ENCODE measurements at places on chromosomes 2 and 18.

DNA sequence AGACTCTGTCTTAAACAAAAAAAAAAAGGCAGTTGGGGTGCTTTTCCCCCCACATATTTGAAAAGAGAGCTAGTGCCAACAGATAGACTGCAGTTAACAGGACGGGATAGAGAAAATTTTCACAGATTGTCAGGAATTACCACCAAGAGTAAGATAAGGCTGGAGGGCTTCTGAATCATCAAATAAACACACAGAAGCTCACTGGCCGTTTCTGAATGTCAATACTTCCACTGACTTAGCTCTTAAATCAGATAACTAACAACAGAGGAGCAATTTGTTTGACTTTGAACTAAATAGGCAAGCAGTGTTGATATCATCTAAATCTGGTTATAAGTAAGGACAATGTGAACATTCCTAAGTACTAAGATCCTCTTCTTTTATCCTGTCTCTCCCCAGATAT, 34.7 kb downstream of the PIEZO2 start:
- no peak for DNase-seq

DNA sequence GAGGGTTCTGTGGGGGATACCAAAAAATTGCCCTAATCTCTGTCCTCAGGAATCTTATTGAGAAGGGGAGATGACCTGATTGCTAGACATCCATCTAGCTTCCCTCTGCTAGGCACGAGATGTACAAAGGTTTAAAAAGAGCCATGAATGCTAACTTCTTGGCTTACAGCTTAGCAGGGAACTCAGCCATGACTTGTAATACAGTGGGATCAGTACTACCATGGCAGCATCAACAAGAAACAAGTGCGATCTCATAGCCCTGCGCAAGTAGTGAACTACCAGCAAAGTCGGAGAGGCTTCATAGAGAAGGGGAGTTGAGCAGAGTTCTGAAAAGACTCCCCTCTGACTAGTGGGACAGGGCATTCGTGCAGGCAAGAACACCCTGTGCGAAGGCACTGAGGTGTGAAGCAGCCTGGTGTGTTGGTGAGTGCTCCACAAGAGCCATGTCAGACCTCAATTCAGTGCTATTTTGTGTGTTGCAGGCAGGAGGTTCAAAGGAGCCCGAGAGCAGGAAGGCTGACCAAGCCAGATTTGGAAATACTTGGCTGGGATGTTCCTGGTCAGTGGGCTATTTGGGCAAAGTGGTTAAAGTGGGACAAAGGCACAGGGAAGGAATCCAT, 130.0 kb downstream of the FMNL2 start:
- no peak for DNase-seq

DNA sequence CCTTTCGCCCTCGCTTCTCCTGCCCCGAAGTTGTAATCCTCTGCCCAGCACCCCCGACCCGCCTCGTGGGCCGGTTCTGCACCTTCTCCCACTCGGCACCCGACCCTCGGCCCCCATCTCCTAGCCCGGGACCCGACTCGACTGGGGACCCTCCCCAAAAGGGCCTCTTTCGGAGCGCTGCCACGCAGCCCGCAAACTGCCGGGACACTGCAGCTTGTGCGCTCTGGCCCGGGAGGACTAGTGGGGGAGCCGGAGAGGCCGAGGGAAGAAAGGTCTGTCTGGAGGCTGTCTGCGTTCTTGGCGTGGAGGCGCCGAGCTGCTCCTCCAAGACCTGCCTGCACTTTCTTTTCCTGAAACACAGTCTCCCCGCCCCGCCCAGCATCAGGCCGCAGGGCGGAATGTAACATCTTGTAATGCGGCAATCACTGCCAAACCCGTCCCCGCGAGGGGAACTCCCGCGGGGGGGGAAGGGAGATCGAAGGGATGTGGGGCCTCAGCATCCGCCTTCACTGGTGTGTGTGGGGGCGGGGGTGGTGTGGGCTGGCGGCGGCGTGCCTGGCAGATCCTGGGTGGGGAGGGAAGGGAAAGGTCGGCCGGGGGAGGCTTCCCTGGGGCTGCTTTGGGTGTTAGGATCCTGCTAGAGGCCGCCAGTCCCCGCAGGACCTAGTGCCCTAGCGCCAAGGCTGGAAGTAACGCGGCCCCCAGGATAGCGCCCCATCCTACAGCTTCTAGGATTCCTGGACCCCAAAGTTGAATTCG, 7.4 kb downstream of the DLX2 start:
- DNase-seq, result peak; percentile 67

DNA sequence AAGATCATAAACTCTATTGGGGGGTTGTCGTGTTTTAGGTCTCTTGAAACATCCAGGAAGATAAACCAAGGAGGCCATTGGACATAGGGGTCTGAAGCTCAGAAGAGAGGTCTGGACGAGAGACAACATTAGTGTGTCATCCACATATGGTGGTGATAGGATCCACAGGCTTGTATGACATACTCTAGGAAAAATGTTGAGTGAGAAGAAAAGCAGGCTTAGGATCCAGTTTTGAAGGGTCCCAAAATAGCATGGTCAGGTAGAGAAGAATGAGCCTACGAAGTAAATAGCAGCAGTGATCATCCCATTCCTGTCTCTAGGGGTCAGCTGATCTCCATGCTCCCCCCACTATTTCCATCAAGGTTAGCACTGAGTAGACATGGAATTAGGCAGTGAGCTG, 166.8 kb downstream of the ANKRD30B start:
- DNase-seq, result no peak

DNA sequence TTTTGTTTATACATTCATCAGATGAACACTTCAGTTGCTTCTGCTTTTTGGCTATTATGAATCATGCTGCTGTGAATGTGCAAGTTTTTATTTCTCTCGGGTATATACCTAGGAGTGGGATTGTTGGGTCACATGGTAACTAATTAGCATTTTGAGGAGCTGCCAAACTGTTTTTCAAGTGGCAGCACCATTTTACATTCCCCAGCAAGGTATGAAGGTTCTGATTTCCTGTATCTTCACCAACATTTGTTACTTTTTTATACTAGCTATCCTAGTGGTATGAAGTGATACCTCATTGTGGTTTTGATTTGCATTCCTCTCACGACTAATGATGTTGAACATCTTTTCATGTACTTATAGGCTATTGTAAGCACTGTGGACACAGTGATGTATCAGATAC, 53.9 kb downstream of the DYNC1I2 start:
- DNase-seq, result no peak

DNA sequence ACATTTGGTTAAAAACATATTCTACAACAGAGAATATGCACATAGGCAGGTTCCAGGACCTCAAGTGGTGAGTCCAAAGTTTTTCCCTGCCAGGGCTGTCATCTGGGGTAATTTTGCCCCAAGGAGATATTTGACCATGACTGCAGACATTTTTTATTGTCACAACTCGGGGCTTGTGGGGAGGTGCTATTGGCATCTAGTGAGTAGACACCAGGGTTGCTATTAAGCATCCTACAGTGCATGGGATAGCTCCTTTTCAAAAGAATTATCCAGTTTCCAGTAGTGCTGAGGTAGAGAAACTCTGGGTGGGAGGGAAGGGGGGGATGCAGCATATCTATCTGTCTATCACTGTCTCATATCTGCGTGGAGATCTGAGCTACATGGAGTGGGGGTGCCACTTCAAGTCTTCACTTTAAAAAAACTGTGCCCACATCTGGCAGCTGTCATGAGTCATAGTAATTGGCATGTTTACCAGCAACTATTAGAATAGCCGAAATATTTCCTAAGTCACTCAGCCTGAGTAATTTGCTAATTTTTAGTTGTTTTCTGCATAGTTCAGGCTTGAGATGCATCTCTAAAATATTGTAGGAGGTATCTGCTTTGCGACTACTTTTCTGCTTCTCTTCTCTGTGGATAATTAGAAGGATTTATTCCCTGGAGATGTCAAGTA, 254.0 kb upstream of the RBMS1 start:
- no peak for DNase-seq

DNA sequence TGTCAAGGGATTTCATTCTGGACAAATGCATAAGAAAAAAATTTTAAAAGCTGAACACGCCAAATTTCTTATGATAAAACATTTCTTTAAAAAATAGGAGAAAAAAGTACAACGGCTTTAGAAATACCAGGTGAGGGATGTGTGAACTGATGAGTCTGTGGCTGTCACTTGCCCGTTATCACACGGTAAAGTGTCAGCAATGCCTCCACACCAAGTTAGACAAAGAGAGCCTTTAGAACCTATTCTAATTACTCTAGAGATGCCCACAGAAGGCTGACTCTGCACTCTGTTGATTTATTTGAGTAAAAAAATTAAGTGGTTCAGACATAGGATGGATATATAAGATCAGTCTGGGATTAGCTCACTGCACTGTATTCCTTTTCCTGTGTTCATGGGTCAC, 523.8 kb downstream of the RNF144A start:
- DNase-seq, result no peak

DNA sequence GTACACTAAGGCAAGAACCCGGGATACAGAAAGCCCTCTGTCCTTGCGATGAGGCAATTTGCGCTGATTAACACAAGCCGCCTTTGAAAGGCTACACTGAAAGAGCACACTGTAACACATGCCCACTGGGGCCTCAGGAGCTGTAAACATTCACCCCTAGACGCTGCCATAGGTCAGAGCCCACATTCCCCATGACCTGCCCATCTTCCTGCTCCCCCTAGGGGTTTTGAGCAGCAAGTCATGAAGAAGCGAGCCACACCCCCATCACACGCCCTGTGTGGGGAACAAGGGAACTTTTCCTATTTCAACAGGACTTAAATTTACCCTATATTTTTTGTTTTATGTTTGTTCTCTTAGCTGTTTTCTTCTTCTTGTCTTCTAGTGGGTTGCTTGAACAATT, 47.8 kb upstream of the SLC4A10 start:
- no peak for DNase-seq

GRCh38 chr2:238839428-238839827, 8.5 kb upstream of the TWIST2 start:
- DNase-seq, result no peak

DNA sequence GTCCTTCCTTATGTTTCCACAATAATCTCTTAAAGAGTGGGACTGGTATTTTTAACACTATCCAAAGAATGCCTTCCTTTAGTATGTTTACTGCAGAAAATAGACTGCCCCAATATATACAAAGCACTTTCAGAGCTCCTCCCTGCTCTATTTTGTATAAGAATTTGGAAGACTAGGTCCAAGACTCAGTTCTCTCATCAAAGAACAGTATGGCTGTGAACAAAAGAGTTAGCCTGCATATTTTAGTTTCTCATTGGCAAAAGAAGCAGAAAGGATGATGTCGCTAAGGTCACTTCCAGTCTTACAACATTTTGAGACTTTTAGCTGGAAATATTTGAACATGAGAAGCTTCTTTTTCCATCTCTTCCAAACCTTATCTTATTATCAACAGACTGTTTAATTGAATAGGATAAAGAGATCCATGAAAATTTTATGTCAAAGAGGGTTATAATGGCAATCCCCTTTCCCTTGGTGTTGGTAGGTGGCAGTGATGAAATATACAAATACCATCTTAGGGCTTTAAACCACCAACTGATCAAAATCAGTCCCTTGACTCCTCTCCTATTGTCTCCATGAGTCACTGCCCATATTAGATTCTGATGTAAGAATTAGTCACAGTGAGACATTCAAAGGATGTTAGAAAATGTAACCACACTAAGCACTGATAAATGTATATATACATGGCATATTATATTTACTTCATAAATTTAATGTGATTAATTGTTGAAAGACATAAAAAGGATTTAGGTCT, 266.9 kb upstream of the DSEL start:
- DNase-seq, result peak; percentile 13

- DNase-seq, result no peak
Observed at GRCh38 chr18:13525381-13526029, 200.9 kb downstream of the FAM210A start.

GRCh38 chr18:63273222-63273927, 46.2 kb downstream of the BCL2 start:
- no peak for DNase-seq

- no peak for DNase-seq
Observed at GRCh38 chr2:23008951-23009350, 376.0 kb upstream of the KLHL29 start.

- DNase-seq, result no peak
Observed at GRCh38 chr18:77766421-77766820, 516.8 kb downstream of the GALR1 start.

DNA sequence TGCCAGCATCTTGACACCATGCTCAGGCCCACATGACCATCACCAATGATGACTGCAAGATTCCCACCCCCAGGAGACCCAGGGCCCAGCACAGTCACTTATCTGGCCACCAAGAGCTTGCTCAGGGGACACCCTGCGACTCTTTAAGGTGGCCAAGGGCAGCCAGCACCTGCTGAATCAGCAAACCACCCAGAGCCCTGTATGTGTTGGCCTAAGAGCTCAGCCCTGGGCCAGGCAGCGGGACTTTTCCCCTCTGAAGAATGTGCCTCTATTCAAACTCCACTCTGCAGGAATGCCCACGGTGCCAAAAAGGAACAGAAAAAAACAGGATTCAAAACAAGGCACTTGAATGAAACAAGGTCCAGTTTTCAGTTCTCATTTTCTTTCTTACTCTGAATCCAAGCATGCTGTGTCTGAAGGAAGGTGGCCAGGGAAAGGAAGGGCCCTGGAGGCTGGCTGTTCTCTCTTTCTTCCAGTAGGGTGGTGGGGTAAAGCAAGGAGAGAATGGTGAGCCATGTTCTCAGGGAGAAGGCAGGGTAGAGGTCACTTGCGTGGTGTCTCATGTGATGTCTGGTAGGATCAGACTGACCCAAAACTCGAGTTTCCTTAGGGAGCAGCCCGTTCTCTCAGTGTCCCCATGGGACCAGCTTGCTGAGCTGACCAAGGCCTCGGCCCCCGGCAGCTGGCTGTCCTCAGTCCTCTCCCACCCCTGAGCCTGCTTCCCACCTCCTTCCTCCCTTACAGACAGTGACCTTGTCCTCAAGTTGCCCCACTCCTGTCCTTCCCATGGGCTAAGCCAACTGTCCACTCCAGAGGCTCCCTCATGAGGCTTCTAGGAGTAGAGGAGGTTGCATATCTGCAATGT, 150.0 kb downstream of the RNF152 start:
- peak; percentile 27 for DNase-seq

DNA sequence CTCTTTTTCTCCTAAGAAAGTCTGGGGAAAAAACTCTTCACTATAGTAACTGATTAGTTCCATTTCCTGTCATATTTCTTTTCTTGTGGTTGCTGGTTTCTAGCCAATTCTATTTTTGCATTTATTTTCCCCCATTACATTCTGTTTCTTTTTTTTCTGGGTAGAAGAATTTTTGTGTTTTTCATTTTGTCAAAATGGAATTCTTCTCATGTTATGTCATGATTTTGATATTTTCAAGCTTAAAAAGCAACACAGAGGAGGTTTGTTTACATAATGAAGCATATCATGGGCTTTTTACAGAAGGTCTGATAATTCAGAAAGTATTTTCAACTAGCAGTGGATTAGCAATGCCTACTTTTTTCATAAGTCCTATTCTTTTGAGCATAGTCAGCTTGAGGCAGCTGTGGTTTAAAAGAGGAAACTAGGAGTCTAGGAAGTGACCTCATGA, 102.0 kb downstream of the MAP2 start:
- DNase-seq, result peak; percentile 76

- DNase-seq, result no peak
Observed at GRCh38 chr2:71691747-71692441, 238.5 kb downstream of the DYSF start.

DNA sequence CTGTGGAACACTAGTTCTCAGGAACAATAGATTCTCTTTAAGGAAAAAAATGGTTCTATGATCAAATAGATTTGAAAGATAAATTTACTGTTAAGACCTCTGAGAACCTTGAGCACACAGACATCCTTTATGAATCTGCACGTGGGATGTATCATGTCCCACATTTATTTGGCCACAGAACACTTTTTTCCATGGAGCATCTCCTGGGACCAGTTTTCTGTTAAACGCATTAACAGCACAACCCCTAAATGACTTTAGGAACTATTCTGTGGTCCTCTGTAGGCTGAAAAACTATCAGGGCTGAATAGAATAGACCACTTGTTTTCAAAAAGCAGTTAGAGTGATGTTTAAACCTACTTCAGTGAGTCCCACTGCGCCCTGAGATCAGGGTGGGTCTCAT, 132.2 kb upstream of the PID1 start:
- no peak for DNase-seq
